ENCODE measurements at places on chromosomes 2 and 18.

DNA sequence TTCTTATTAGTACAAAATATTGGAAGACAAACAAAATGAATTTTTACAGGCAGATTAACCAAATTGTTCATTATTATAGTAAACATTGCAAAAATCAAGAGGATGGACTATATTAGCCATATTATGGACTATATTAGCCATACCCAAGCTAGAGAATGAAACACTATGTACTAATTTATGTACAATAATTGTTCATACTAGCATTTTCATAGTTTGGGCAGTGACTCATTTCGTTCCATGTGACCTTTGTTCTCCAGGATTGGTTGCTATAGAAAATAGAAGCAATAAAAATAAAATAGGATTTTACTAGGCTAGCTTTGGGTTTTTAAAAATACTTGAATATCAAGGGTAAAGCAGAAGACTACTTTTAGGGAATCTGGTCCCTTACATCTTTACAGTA, 176.8 kb downstream of the ZEB2 start:
- DNase-seq, result no peak

DNA sequence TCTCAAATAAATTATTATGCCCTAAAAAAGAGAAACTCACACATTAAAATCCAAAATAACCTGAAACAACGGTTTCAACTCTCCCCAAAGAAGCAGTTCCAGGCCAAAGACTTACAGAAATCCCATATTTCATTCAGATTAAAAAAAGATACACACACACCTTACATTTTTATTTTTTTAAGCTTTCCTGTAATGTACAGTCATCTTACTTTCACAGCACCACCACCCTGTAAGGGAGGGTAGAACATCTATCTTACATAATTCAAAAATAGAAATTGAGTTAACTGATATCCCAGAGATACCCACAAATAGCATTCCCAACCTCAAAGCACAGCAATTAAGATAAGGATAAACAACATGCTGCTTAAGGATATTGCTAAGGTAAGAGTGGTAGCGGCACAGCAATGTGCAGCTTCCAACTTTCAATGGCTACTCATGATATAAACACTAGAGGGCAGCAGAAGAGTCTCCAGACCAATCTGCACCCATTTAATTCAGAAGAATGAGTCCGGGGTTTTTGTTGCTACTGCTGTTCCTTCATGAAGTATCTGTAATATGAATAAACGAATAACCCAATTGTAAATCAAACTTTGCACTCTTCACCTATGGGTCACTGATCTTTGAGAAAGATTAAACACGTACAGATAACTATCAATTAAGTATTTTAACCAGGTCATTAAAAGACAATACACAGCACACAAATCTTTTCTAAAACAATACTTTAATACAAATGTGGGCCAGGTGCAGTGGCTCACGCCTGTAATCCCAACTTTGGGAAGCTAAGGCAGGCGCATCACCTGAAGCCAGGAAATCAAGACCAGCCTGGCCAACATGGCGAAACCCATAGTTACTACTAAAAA, 11.3 kb downstream of the GFPT1 start:
- no peak for DNase-seq

DNA sequence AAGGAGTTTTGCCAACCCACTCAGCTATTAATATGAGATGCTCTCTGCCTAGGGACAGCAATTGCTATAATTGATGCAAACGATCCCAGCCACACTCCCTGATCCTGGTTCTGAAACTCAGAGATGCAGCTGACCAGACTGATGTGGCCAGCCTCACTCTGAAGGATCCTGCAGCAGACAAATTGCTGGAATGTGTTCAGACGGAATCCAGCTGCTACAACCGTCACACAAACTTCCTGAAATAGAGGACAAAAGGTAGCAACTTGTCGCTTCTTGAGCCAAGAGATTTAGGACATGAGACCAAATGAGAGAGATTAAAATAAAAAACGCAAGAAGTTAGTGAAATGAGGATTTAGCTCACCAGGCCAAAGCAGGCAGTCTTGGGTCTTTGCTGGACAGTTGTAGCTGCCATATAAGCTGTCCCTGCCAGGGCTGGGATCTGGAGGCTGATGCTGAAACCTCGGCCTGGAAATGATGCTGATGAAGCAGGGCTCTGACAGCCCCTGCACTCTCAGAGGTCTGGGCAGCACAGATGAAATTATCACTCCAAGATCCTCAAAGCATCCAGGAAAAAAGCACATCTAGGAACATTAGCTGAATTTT, 8.3 kb upstream of the YWHAQ start:
- DNase-seq, result no peak

- no peak for DNase-seq
These were observed 179.4 kb downstream of the ANTXR1 start for GRCh38 chr2:69192176-69192945.
